ENCODE measurements at places on chromosomes 11 and 22.
A peak's percentile ranks its signal among the peaks of the same experiment; 100 is the strongest.

DNA sequence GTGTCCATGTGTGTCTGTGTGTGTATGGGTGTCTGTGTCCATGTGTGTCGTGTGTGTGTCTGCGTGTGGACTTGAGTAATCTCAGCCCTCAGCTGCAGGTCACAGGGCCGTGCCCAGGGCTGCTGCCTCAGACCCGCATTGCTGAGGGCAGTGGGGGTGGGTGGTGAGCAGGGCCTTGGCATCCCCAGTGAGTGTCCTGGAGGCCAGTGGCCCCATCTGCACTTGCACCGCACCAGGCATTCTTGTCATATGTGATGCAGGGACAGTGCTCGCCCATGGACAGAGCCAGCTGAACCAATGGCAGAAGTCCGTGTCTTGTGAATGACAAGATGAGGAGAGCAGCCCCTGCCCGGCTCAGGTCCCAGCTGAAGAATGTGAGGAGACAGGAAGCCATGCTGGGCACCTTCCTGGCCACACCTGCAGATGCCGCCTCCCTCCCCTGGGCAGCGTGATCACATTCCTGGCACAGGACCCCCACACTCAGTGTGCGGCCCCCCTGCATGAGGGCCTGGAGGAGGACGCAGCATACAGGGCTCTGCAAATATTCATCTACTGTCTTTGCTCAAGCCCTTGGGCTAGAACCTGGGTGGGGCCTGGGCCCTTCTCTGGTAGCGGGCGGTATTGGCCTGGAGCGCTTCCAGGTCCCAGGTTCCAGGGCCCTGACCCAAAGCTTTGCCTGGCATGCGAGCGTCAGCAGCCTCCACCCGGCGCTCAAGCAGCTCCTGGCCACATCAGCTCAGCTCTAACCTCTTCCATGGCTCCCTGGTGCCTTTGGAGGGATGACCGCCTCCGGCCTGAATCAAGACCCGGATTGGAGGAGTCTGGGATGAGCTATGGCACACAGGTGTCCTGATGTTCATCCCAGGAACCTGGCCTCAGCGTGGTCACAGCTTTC lies 3.9 kb downstream of the ALDH3B2 start:
- DNase-seq = no peak

- peak; percentile 13 for DNase-seq
Observed at GRCh38 chr11:2678396-2678795, 21.4 kb downstream of the KCNQ1OT1 start.

DNA sequence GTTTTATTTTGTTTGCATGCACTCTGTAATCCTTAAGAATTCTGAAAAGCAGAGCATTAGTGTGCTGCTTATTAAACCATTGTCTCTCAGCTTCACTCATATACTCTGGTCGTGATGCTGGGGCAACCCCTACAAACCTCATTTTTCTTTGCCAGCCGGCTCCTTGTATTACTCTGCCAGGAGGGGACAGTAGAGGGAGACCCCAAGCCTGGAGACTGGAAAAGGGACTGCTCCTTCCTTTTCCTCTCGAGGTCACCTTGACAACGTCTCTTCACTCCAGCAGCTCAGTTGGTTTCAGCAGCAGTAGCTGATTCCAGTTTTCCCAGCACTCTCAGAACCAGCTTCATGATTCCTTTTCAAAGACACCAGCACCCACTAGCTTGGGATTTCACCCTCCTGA lies 2.8 kb upstream of the JHY start:
- peak; percentile 71 for DNase-seq

GRCh38 chr22:28247667-28248363 lies 328.8 kb upstream of the PITPNB start:
- DNase-seq = no peak

GRCh38 chr11:32701616-32702015 lies 92.8 kb downstream of the CCDC73 start:
- no peak for DNase-seq

- DNase-seq = no peak
Observed at GRCh38 chr11:35035894-35036408, 103.0 kb upstream of the CD44 start.

DNA sequence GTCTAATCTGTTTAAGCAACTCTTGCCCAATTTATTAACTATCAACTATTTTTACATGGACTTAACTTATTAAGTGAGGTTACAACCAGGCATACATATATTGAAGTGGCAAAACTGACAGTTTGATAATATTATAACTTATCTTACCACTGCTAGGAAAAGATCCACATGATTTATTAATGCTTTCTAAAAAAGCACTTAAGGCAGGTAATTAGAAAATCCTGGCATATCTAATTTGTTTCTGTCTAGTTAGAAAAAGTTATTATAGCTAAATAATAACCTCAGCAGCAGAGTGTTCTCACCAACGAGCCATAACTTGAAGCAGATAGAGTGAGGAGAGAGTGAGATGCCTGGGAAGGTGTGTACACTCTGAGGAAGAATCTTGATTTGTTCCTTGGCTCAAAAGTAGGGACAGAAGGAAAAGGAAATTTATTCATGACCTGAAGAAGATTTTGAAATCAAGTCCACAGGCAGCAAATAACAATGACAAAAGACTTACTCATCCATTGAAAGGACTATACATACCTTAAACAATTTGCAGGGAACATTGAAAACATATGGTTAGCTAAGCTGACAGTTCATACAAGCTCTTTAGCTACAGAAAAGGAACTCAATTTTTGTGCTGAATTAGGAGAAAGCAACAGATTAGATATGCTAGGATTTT lies 7.1 kb upstream of the MUC15 start:
- DNase-seq = no peak

DNA sequence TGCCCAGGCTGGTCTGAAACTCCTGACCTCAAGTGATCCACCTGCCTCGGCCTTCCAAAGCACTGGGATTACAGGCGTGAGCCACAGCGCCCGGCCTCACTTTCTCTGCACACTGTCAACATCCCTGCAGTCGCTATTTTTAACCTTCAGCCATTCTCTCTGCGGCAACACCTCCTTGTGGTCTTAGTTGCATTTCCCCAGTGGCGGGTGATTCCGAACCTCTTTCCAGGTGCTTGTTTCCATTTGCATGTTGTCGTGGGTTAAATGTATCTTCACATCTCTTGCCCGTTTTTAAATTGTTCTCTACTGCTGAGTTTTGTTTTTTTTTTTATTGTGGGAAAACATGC lies 2.2 kb upstream of the SCT start:
- no peak for DNase-seq

- DNase-seq = no peak
Observed at GRCh38 chr22:33000342-33001280, 57.6 kb downstream of the SYN3 start.

- no peak for DNase-seq
Observed at GRCh38 chr11:33237039-33237597, 20.1 kb upstream of the HIPK3 start.

DNA sequence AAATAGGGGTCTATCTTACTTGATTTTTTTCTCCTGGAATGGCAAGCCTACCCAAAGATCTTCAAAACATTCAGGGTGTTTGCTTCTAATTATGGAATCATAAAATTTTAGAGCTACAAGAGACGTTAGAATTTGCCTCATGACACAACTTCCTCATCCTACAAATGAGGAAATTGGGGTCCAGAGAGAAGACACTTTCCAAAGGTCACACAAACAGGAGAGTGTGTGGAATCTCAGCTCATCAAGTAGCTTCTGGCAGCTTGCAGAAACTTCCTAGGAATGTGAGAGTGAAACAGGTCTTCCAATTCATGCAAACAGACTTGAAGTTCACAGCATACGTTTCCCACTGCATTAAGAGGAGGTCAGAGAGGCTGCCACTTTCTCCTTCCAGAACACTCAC lies 976.0 kb downstream of the OPCML start:
- DNase-seq = no peak

DNA sequence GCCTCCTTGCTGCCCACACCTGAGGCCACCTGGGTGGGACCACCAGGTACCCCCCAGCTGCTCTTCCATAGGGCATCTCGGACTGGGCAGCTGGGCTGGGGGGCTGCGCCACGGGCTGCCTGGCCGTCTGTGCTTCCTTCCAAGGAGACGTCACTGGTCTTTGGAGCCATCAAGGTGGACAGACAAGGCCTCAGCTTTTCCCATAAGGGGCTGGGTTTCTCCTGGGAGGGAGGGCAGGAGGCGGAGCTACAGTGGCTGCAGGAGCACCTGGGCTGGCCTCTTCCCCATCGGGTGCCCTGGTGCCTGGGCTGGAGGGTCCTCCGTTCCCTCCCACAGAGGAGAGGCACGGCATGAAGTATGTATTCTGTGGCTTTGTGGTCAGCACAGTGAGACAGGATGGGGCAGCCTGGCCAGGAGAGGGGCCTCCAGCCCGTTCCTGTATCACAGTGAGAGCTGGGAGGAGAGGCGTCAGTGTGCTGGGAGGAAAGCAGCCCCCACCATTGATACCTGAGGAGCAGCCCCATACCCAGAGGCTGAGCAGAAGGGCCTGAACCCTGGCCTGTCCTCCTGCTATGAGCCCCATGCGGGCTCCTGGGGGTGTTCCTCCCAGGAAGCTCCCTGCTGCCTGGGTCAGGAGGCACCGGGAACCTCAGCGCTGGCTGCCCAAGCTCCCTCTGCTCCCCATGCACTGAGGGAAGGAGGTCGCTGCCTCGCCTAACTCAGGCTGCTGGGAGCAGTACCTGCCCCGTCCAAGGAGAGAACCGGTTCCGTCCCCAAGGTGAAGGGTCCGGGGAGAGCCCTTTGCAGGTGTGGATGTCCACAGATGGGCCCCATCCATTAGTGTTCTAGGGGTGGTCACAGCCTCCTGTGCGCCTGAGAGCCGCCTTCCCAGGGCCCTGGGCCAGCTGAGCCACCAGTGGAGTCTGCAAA lies 1075.0 kb downstream of the BRD1 start:
- no peak for DNase-seq

DNA sequence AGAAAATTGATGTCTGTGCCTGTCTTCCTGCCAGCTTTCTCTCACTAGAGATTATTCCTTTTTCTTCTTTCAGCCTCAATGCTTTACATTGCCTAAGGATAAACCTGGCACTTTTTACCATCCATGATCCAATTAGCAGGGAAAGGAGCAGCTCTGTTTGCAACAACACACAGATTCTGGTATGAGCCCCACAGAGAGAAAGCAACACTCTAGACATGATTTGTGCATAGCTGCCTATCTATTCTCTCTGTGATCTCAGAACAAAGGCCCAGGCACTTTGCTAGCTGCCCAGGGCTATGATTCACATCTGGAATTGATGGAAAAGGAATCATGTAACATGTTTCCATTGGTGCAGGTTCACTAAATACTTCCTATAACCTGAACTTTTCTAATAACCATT lies 685.0 kb downstream of the ETS1 start:
- no peak for DNase-seq

DNA sequence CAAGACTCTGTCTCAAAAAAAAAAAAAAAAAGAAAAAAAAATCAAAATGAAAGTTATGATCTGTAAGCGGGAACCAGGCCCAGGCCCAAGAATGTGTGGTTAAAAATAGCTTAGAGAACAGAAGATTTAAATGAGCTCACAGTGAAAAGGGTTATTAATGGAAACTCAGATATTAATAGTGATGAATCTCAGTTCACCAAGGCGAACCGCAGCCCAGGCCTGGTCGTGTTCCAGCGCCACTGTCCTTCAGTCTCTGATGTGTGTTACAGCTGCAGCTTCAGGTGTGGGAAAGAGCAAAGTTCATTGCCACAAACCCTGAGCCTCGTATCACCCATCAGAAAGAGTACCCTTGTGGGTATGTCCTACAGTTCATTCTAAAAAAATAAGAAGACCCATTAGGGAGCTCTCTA lies 107.1 kb downstream of the GAB2 start:
- DNase-seq = no peak

DNA sequence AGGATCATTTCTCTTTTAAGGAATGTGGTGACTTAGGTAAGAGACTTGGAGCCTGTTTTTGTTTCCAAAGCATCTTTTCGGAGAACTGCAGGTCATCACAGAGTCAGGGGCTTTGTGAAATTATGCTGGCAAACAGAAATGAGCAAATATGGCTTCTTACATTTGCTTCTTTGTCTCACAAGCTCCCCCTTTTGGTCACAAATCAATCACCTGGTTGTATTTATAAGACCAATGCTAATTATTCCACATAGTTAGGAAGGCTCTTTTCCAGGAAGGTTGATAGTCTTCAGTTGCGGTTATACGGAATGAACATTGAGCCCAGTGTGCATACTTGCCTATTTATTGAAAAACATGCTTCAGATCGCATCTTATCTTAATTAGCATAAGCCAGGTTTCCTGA lies 34.6 kb upstream of the CEP126 start:
- no peak for DNase-seq

DNA sequence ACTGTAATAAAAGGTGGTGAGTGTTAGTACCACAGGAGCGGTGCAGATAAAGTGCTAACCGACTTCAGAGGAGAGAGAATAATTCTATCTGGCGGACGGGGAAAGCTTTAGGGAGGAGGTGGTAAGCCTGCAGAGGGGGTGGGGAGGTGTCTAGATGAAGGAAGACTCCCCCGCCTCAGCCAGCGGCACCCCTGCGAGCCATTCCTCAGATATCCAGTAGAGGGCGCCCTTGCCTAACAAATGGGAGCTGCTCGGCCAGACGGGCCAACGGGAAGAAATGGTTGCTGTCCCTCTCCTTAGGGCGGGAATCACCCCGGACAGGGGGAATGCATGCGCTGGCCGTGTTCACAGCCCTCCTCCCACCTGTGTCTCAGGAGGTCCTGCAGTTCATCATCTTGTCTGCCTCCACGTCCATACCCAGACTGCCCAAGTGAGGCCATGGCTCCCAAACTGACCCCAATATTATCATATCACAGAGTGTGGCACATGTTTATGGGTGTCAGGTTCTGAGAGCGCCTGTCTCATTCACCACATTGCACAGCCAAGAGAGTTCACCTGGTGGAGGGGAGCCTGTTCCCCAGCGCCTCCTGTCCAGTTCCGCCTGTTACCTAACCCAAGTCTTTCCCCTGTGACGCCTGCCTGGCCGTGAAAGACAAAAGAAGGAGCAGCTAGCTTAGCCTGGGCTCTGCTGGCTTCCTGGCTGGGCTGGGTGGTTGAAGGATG lies 85.5 kb downstream of the ST3GAL4 start:
- DNase-seq = peak; percentile 97

DNA sequence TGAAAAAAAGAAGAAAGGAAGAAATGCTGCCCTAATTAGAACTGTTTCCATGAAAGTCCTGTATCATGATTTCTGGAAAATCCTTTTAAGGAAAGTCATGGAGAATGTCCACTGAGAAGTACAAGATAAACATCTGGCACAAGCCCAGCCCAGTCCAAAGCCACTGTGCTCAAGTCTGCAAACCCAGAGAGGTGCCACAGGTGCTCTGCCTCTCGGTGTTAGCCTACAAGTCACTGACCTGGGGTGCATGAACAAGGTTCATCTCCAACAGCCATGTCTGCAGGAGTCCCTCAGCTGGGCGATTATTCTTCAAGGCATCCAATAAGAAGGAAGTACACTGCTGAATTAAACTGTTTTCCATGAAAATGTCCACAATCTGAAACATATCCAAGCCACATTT lies 51.1 kb upstream of the SLC25A1 start:
- no peak for DNase-seq

DNA sequence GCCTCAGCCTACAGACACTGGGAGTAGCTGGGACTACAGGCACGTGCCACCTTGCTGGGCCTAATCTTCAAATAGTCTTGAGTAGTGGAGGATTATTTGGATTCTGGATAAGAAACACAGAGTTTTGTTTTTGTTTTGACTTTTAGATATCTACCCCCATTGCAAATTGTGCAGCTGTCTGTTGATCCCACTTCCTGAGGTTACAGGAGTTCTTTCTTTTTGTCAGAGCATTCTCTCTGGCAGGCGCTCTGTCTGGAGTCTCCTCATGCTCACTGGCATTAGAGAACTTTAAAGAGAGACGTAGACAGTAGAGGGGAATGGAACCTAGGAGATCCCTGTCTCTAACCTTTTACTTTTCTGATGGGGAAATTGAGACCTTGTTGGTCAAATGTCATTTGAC lies 7.8 kb upstream of the ADAMTS8 start:
- no peak for DNase-seq
